ENCODE measurements at places on chromosomes 5 and 9.

DNA sequence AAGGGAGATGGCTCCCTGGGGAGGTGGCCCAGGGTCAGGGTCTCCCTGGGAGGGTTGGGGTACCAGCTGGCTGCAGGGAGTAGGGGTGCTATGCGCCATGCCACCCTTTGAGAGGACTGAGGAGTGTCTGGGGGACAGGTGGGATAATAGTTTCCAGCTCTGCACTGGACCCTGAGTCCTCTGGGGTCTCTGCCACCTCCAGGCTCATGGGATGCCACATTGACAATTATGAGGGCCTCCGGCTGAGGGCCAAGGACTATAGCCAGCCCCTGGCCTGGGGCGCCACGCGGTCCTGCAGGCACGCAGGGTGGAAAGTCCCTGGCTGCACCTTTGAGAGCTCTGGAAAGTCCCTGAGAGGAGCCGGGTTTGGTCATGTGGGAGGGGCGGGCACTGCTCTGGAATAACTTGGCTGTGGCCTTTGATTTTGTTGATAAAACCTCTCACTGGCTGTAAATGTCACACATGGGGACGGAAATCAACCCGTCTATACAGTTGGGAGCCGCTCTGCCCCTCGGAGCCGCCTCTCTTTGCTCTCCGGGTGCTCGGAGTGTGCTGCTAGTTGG, 16.0 kb downstream of the TRAF2 start:
- DNase-seq: peak; percentile 79

DNA sequence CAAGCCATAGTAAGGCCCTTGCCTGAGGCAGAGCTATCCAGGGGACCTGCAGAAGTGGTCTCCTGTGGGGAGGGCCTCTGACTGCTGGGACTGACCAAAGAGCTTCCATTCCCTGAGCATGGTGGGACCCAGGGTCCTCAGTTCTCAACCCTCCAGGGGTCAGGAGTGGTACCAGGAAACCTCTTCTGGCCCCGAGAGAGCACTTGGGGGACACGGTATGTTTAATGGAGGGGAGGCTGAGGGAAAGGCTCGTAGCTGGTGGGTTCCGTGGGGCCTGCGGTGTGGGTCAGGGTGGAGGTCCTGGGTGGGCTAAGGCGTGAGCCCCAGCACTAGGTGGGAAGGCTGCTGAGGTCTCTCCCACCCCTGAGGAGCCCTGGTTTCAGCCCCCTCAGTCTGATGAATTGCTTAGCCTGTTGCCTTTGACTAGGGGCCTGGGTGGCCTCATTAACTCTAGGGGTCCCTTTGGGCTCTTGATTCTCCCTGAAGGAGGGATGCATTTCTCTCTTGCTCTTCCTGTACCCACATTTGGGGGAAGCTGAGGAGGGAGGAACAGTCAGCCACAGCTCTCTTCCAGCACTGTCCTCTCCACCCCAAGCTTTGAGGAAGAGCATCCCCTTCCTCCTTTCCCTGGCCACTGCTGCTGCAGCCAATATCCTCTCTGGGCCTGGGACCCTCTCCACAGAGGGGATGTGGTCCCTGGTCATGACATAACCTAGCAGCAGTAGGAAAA, 34.0 kb downstream of the CSF1R start:
- no peak for DNase-seq

- DNase-seq: no peak
These were observed 141.9 kb downstream of the CDK5RAP2 start for GRCh38 chr9:120438111-120438510.

GRCh38 chr5:40027400-40027799, 602.6 kb upstream of the DAB2 start:
- DNase-seq: no peak

- DNase-seq: no peak
These were observed 473 bp upstream of the GABRA1 start for GRCh38 chr5:161847447-161847846.

DNA sequence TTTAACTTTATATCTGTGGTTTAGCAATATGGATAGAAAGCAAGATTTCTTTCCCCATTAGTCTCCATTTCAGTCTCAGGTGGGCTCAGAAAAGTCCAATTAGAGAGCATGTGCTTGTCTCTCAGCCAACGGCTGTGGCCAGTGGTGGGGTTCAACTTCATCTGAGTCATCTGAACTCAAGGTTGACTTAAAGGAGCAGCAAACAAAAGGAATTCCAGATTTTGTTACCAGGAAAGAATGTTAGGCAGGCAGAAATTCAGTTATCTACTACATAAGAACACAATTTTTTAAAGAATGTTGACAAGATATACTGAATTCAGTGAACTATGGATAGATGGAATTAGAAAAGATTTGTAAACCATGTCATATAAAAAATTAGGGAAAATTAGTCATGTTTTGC, 784.1 kb downstream of the MAT2B start:
- DNase-seq: no peak

DNA sequence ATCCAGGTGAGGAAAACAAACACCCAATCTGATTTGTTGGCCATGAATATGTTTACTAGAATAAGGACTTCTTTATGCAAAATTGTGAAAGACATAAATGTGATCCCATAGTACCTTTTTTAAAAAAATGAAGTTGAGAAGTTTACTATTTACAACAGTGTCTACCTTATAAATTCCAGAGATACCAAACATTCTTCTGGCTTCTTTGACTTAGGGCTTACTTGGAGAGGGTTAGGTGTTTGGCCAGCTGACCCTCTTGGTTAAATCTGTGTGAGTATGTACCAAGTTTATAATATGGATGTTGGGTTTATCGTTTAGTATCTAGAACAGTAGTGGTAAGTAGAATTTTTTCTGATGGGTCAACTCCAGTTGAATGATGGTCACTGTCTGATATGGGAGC, 212.3 kb downstream of the DOCK8 start:
- no peak for DNase-seq

- no peak for DNase-seq
These were observed 5.3 kb downstream of the RAB14 start for GRCh38 chr9:121196389-121196788.

DNA sequence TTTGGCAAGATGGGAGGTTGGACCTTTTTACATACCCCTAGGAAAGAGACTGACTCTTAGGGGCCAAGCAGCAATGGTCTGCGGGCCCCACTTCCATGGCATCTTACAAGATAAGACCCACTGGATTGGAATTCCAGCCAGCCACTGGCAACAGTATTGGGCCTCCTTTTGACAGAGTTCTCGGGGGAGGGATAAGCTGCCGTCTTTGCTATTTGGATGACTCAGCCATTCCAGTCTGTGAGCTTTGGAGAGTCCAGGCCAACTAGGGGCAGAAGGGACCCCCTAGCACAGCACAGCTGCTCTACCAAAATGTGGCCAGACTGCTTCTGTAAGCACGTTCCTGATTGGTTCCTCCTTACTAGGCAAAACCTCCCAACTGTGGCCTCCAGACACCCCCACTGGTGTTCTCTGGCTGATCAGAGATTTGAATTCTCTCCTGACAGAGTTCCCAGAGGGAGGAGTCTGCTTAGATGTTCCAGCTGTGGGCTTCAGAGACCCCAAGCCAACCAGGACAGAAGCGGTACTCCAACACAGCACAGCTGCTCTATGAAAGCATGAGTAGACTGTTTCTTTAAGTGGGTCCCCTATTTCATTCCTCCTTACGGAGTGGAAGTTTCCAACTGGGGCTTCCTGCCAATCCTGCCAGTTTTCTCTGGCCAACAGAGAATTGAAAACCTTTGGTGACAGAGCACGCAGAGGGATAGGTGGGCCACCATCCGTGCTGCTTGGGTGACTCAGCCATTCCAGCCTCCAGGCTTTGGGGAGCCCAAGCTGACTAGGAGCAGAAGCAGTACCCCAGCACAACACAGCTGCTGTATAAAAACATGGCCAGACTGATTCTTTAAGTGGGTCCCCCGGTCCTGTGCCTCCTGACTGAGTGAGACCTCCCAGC, 672.1 kb upstream of the RIOK2 start:
- no peak for DNase-seq

GRCh38 chr5:143536364-143536763, 132.9 kb upstream of the NR3C1 start:
- no peak for DNase-seq

GRCh38 chr5:152086668-152087067, 162.0 kb upstream of the GLRA1 start:
- DNase-seq: no peak

DNA sequence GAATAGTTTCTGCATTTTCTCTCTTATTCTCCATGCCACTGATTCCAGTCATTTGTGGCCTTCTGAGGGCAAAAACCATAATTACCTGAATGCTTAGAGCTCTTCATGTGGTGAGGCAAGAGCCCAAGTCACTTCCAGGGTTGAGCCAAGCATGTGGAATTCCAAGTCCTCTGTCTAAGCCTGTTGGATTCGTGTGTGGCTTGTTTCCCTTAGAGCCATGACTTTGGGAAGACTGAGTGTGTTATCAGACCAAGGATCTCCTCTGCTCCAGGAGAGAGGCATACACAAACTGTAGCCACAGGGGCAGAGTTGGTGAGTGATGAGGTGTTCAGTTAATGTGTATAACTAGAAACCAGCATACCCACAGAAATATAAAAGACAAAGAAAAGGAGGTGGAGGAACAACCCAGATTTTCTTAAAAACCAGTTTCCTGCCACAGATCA, 27.1 kb downstream of the SLC22A5 start:
- DNase-seq: no peak

GRCh38 chr5:38745836-38746732, 99.7 kb upstream of the OSMR start:
- no peak for DNase-seq

- DNase-seq: no peak
These were observed 224.7 kb downstream of the GDNF start for GRCh38 chr5:37615184-37615583.

GRCh38 chr5:94793113-94793815, 174.8 kb downstream of the SLF1 start:
- no peak for DNase-seq

GRCh38 chr5:167916706-167917105, 374.7 kb upstream of the WWC1 start:
- DNase-seq: no peak

- DNase-seq: no peak
These were observed 168.8 kb upstream of the POC5 start for GRCh38 chr5:75885849-75886596.

DNA sequence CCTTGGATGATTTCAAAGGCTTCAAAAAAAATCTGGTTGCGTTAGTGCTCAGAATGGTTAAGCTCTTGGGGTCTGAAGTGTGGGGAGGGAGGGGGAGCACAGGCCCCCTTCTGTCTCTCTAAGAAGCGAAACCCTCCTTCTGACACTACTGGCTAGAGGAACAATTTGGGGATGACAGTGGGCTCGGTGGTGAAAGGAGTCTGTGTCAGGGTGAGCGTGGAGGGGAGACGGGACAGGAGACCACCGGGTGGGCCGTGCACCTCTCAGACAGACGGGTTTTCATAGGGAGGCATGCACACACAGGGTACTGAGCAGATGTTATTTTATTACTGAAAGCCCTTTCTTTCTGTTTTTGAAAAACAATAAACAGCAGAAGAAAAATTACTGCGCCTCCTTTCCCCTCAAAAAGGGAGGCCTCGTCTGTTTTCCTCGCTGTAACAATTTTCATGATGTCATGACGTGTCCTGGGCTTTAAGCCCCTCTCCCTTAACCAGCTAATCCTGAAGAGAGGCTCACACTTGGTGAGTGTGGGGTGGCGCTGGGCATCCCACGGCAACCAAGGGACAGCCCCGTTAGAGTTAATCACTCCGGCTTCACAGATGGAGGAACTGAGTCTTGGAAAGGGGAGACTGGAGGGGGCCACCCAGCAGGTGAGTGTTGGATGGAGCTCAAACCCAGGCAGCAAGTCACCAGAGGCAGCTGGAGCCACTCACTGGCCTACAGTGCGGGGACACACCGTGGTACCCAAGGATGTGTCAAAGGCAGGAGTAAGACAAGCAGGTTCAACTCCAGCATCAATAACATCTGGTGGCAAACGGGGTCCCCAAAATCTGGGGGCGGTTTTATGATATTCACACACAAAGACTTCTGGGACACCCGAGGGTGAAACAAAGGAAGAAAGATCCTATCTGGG, 53.4 kb downstream of the PTCH1 start:
- DNase-seq: no peak

DNA sequence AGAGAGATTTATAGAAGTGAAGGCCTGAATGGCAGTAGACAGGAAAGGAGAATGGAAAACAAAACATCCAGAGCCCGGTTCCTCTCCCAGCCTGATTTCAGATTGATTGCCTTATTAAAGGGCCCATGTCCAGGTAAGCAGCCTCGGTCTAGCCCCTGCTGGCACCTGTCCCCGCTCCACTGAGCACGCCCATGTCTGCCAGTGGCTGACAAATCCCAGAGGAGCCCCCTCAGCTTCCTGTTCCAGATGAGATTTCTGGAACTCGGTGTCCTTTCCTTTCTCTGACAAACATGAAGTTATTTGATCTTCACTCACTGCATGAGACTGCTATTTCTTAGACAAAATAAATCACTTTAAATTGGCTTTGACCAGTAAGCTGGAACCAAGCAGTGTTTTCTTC, 187.0 kb upstream of the ADCY2 start:
- DNase-seq: no peak

GRCh38 chr9:124795881-124796431, 19.0 kb downstream of the OLFML2A start:
- no peak for DNase-seq

GRCh38 chr5:100900142-100900795, 2.8 kb downstream of the ST8SIA4 start:
- DNase-seq: peak; percentile 40

GRCh38 chr9:94563548-94563947, 8.7 kb downstream of the PCAT7 start:
- DNase-seq: no peak

GRCh38 chr5:54646356-54647101, 129.0 kb downstream of the SNX18 start:
- DNase-seq: peak; percentile 67

- DNase-seq: no peak
These were observed 972.6 kb upstream of the EDIL3 start for GRCh38 chr5:85357309-85357708.

DNA sequence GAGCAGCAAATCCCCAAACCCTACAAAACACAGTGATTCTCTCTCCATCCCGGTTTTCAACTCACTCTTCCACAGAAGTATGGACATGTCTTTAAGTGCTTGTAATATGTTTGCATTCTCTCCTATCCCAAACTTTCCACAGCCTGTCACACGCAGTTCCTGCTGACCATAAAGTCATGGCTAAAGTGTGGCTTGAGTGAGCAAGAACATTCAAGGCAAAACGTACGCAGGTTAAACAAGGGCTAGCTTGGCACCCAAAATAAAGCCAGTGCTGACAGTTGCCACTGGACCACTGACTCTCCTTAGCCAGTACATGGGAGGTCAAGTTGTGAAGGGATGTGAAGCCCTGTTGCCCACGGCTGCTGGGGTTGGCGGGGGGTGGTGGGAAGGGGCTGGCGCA, 211.1 kb upstream of the IRX1 start:
- DNase-seq: no peak

Data from stimulated activated CD8-positive, alpha-beta memory T cell treated with anti-CD3 and anti-CD28 coated beads, Interleukin-7, amount 100 ng/mL, for 4 hours (primary cell).